ENCODE measurements at places on chromosomes 12 and 14. TPM values are rescaled to one million over a fixed set of nuclear protein-coding genes. Genes with fewer than 3 reads are reported as not detected.

DNA sequence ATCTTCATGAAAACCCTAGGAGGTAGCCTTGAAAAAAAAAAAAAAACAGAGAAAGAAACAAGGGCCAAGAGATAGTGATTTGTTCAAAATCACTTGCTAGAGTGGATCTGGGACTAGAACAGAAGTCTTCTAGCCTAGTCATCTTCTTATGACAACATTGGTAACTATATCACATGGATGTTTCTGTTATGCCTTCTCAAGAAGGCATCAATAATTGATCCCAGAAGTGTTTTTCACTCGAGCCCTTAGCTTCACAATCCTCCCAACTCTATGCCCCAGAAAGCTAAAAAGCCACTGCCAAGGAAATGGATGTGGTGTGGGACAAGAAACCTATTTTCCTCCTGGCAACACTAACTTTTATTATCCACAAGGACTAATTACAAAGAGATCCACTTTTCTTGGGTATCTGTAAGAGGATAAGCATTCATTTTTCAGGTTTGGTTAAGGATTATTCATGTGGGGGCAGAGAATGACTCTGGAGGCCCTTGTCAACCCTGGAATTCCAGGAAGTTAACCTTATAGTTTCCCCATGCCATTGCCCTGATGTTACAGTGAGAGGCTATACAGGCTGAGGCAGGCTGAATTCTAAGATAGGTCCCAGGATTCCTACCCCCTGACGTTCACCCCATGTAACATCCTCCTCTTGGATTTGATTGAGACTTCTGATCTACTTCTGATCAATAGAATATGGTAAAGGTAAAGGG, 67.7 kb upstream of the CPM start:
- DNase-seq = no peak

- peak; percentile 48 for DNase-seq
Measured at GRCh38 chr12:100141666-100141997, 1.0 kb downstream of the BLTP3B start.

CLSTN3 gene
- 28.2 TPM for total RNA-seq

DNA sequence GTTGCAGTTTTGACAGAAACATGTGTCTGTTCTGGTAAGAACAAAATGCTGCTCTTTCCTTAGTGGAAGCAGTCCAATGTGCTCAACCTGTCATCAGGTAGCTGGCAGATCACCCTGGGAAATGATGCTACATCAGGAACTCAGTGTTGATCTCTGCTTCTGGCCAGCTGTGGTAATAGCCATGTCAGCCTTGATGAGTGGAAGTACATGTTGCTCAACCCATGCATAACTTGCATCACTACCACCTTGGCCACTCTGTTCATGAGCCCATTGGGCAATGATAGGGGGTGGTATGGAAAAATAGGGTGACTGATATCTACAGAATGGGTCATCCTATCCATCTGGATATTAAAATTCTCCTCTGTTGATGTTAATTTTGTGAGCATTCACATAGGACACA, 411.0 kb downstream of the C12orf50 start:
- DNase-seq = no peak

TOX4 gene
- 85.6 TPM for total RNA-seq

DNA sequence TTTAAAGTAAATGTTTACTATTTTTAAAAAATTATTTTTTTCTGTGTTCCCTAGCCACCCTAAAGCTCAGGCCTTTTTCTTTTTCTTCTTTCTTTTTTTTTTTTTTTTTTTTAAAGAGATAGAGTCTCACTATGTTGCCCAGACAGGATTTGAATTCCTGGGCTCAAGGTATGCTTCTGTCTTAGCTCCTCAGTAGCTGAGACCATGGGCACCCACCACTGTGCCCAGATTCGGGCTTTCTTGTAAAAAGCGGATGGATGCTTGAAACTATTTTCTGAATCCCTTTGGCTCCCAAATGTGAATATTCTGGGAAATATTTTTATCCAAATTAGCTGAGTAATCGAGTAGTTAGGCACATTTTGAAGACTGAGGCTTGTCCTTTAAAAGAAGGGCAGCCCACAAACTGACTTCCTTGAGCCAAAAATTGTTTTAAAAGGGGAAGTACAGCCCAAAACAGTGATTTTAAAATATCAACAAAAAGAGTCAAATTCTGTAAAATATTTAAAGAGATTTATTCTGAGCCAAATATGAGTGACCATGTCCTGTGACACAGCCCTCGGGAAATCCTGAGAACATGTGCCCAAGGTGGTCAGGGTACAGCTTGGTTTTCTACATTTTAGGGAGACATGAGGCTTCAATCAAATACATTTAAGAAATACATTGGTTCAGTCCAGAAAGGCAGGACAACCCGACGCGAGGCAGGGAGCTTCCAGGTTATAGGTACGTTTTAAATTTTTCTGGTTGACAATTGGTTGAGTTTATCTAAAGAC, 28.8 kb upstream of the HIGD1C start:
- no peak for DNase-seq

GUCY2C gene
- total RNA-seq = not detected

DNA sequence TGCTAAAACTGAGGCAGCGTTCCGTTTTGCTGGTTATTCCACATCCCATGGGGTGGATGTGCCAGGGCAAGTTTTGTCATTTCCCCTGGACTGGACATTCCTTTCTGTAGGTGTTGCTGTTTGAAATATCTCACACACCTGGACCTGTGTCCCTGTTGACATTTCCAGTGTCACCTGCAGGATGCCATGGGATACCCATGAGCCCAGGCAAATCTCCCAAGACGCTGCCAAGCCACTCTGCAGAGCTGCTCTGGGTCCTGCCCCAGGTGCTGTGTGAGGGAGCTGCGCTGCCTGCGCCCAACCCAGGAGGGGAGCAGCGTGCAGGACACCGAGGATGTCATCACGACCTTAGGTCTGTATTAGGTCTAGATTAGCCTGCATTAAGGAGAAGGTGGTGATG, 5.2 kb upstream of the PACS2 start:
- DNase-seq = no peak

DNA sequence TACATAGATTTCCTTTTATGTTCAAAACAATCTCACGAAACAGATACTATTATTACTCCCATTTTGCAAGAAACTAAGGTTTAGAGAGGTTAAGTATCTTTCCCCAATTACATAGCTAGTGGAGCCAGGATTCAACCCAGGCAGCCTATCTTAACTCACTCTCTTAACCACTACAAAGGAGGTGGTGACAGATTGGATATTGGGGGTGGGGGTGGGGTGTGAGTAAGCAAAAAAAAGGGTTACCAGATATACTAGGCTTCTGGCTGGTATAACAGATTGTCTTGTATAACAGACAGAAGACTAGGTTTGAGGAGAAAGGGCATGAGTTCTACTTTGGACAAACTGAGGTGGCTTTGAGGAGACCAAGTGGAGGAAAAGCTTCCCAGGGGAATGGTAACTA, 2.1 kb downstream of the GMFB start:
- no peak for DNase-seq

DCN gene
- total RNA-seq = not detected

- DNase-seq = no peak
Measured at GRCh38 chr12:124608450-124608870, 41.0 kb upstream of the NCOR2 start.

- DNase-seq = peak; percentile 66
Measured at GRCh38 chr14:85934123-85934885, 404.4 kb downstream of the FLRT2 start.

DNA sequence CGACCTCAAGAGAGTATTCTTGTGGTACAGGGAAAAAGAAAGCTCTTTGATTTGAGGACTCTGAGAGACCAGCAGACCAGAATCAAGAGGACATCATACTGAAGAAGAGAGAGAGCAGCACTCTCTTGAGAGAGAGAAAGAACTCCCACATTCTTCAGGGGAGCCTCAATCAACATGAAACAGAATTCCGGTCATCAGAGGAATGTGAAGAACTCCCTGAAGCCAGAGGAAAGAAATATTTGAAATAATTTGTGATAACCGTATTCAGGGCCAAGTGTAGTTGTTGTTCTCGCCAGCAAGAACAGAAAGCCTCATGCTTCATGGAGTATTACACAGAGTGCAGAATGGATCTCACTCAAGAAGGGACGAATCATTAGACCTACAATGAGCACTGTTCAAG, 363.8 kb upstream of the TMEM132C start:
- no peak for DNase-seq

DNA sequence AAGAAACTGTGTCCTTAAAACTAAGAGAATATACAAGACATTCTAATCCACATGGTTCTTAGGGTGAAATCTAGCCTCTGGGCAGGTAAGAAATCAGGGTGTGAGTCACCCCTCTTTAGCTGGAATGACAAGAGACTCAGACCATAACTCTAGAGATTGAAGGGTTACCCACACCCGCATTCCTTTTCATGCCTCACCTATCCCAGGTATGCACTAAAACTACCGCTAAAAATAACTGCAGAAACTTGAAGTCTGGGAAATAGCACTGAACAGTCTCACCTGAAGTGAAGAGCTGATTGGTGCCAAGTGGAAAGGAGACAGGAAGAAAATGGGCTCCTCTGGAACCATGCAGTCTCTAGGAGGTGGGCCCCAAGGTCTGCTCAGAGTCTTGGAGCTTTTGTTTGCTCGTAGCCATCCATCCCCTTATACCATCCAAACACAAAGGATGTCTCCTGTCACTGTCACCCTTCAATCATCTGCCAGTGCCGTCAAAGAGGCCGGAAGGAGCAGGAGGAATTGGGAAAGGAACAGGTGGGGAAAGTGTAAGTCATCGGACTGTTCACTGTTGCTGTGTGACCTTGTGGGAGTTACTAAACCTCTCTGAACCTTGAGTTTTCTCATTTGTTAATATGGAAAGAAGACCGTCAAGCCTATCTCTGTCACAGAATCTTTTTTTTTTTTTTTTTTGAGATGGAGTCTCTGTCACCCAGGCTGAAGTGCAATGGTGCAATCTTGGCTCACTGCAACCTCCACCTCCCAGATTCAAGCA, 22.4 kb downstream of the DDX47 start:
- DNase-seq = no peak

Data from activated CD4-positive, alpha-beta T cell treated with anti-CD3 and anti-CD28 coated beads for 36 hours (primary cell).